ENCODE measurements at places on chromosomes 1 and 21. TPM values are rescaled to one million over a fixed set of nuclear protein-coding genes. Genes with fewer than 3 reads are reported as not detected.

KCNQ4 gene
- total RNA-seq = 7.4 TPM

TMEM53 gene
- 3.8 TPM for total RNA-seq

GRCh38 chr21:34845521-34846451, 177.0 kb downstream of the CLIC6 start:
- DNase-seq = no peak
- H3K36me3 ChIP-seq = no peaks in the 10 kb centered on the region
- no peaks in the 10 kb centered on the region for H3K27me3 ChIP-seq
- H3K27ac ChIP-seq = no peak overlapping the region
- H3K4me3 ChIP-seq = no peak overlapping the region
- H3K4me1 ChIP-seq = no peaks in the 10 kb centered on the region

GRCh38 chr21:29656504-29657239, 283.1 kb downstream of the GRIK1 start:
- H3K4me1 ChIP-seq = no peaks in the 10 kb centered on the region
- H3K27ac ChIP-seq = no peak overlapping the region
- H3K27me3 ChIP-seq = no peaks in the 10 kb centered on the region
- H3K36me3 ChIP-seq = no peaks in the 10 kb centered on the region
- no peak for DNase-seq
- no peak overlapping the region for H3K4me3 ChIP-seq

DNA sequence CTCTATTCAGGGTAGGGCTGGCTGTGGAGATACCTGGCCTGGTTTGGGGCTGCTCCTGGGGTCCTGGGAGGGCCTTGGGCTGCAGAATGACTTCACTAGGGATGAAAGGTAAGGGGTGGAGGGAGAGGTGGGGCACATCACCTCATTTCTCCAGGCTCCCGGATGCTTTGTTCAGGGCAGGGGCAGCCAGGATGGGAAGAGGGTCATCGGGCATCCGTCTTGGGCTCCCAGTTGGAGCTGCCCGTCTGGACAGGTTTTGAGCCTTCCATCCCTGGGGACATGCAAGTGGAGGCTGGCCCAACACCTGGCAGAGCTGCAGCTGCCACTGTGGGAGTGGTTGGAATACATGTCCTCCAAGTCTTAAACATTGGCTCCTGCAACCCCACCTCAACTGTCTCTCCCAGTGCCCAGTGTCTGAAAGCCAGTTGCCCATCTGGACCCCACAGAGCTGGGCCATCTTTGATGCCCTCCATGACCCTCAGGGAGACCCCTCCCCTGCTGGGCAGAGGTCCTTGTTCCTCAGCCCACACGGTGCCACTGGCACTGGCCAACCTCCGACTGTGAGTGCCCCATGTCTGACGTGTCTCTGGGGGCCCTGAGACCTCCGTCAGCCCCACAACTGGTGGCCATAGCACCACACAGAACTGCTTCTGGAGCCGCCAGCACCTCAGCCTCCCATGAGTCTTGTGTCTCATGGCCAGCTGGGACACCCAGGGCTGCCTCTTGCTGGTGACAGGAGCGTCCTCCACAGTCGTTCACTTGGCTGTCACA, 52.8 kb downstream of the TRIM11 start:
- no peaks in the 10 kb centered on the region for H3K36me3 ChIP-seq
- no peak overlapping the region for H3K4me3 ChIP-seq
- H3K4me1 ChIP-seq = no peaks in the 10 kb centered on the region
- no peak for DNase-seq

ANXA9 gene
- 8.8 TPM for total RNA-seq

DNA sequence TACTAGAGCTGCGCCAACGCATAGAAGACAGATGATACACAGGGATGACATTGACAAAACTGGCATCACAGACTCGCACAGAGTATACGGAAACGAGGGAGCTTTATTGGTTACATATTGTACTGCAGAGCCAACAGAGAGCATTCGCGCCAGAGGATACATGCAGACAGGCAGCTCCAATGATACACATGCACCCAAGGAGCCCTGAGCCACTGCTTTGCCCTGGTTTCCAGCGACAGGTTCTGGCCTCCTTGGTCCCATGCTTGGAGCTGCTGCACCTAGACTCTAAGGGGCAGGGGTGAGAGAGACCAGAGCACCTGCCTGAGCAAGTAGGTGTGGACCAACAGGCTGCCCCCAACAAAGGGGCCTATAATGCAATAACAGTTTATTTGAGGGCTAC, 65.6 kb downstream of the KDM1A start:
- no peak overlapping the region for H3K27ac ChIP-seq
- no peak for DNase-seq
- H3K4me3 ChIP-seq = no peak overlapping the region
- no peaks in the 10 kb centered on the region for H3K4me1 ChIP-seq

- no peaks in the 10 kb centered on the region for H3K27me3 ChIP-seq
- H3K4me3 ChIP-seq = peak overlapping the region; percentile 80
- peaks cover 9% of the 10 kb centered on the region for H3K4me1 ChIP-seq
- no peaks in the 10 kb centered on the region for H3K36me3 ChIP-seq
- H3K27ac ChIP-seq = peak overlapping the region; percentile 95
- peak; percentile 74 for DNase-seq
Measured at GRCh38 chr1:39105061-39105840, 79.1 kb downstream of the NDUFS5 start.

GRCh38 chr1:30331415-30332065, 391.8 kb downstream of the MATN1 start:
- DNase-seq = no peak
- H3K4me1 ChIP-seq = no peaks in the 10 kb centered on the region
- no peak overlapping the region for H3K4me3 ChIP-seq

GRCh38 chr1:6109688-6110087, 64.0 kb downstream of the KCNAB2 start:
- H3K27ac ChIP-seq = no peak overlapping the region
- H3K4me3 ChIP-seq = no peak overlapping the region
- no peaks in the 10 kb centered on the region for H3K4me1 ChIP-seq
- no peak for DNase-seq
- no peaks in the 10 kb centered on the region for H3K36me3 ChIP-seq
- H3K27me3 ChIP-seq = no peaks in the 10 kb centered on the region

ACADM gene
- 59.9 TPM for total RNA-seq

CLCA2 gene
- not detected for total RNA-seq

MLLT11 gene
- 4.1 TPM for total RNA-seq

- no peak overlapping the region for H3K27ac ChIP-seq
- no peaks in the 10 kb centered on the region for H3K4me1 ChIP-seq
- H3K4me3 ChIP-seq = no peak overlapping the region
Measured at GRCh38 chr1:56439610-56440264, 139.6 kb downstream of the PLPP3 start.

DNA sequence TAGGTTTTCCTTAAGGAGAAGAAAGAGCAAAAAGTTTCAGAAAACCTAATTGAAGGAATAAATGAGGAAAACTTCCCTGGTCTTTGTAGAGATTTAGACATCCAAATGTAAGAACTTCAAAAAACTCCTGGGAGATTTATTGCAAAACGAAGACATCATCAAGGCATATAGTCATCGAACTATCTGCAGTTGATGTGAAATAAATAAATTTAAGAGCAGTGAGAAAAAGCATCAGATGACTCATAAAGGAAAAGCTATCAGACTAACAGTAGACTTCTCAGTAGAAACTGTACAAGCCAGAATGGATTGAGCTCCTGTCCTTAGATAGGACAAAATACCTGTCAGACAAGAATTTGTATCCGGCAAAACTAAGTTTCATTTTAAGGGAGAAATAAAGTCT, 569.4 kb upstream of the ADAMTS5 start:
- no peak overlapping the region for H3K4me3 ChIP-seq
- no peak for DNase-seq
- no peaks in the 10 kb centered on the region for H3K4me1 ChIP-seq
- H3K27ac ChIP-seq = no peak overlapping the region
- H3K27me3 ChIP-seq = no peaks in the 10 kb centered on the region
- no peaks in the 10 kb centered on the region for H3K36me3 ChIP-seq

- H3K27me3 ChIP-seq = no peaks in the 10 kb centered on the region
- H3K4me3 ChIP-seq = no peak overlapping the region
- peak overlapping the region; percentile 55 for H3K27ac ChIP-seq
- DNase-seq = peak; percentile 21
- no peaks in the 10 kb centered on the region for H3K4me1 ChIP-seq
- no peaks in the 10 kb centered on the region for H3K36me3 ChIP-seq
Measured at GRCh38 chr1:113683384-113684152, 75.7 kb downstream of the PHTF1 start.

All from uterus (tissue), 4 donors.